Dermis microvascular lymphatic vessel endothelial cell (primary cell): ENCODE measurements at places on chromosomes 2 and 18.

GRCh38 chr18:79898952-79899608 lies 52.4 kb downstream of the SLC66A2 start:
- DNase-seq = no peak

- DNase-seq = no peak
Measured at GRCh38 chr2:109185821-109186570, 57.0 kb downstream of the SH3RF3 start.

DNA sequence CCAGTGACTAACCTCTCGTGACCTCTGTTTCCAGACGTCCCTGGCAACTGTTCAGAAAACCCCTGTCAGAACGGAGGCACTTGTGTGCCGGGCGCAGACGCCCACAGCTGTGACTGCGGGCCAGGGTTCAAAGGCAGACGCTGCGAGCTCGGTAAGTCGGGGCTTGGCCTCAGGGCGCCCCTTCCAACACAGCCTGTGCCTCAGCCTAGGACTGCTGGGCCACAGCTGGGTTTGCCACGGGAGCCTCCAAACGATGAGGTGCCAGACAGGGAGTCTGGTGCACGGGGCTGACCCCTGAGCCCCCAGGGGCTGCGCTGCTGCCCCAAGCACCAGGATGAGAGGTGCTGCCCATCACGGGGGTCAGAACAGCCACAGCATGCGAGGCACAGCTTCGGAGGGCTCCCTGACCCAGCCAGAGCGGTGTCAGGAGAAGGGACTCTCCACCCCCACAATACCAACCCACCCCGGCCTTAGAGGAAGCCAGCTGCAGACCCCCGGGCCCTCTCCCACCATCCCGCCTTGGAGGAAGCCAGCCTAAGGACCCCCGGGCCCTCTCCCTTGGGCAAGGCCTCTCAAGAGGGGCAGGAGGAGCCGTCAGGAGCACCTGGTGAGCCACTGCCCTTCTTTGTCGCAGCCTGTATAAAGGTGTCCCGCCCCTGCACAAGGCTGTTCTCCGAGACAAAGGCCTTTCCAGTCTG lies 20.3 kb downstream of the MTERF4 start:
- no peak for DNase-seq

DNA sequence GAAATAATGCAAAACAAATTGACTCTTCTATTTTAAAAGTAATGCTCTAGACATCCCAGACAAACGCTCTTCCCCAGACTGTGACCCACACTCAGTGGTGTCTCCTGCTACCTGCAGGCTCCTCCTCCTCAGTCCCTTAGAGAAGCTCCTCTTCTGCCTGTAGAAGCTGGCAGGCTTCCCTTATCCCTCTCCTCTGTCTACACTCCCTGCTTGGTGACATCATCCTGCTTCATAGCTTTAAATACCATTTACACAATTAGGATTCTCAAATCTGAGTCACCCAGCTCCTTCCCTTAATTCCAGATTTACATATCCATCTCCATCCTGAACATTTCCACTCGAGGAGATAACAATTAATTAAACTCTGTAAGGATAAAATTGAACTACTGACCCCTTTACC lies 167.9 kb downstream of the FBXO15 start:
- DNase-seq = no peak
